ENCODE measurements at places on chromosomes 5 and 9. TPM values are rescaled to one million over a fixed set of nuclear protein-coding genes. Genes with fewer than 3 reads are reported as not detected.

Gene OBP2B
- total RNA-seq = not detected

Gene COL15A1
- 0.08 TPM for total RNA-seq

Gene UBTD2
- total RNA-seq = 18.7 TPM

Gene FAM219A
- total RNA-seq = 21.3 TPM

Gene NME5
- total RNA-seq = 0.24 TPM

Gene PCDHB16
- 3.9 TPM for total RNA-seq

Gene OTP
- not detected for total RNA-seq

Gene BARHL1
- total RNA-seq = not detected

Gene NOXA1
- 0.21 TPM for total RNA-seq

Gene MCC
- total RNA-seq = 2.8 TPM

Gene DND1
- 0.26 TPM for total RNA-seq

Gene PDE6A
- total RNA-seq = not detected

Gene PCA3
- not detected for total RNA-seq

Gene OGN
- total RNA-seq = not detected

Gene SPRY4
- 24.8 TPM for total RNA-seq

Gene CCT5
- total RNA-seq = 350 TPM

Gene AJM1
- 4.5 TPM for total RNA-seq

Gene SCGB3A1
- total RNA-seq = not detected

DNA sequence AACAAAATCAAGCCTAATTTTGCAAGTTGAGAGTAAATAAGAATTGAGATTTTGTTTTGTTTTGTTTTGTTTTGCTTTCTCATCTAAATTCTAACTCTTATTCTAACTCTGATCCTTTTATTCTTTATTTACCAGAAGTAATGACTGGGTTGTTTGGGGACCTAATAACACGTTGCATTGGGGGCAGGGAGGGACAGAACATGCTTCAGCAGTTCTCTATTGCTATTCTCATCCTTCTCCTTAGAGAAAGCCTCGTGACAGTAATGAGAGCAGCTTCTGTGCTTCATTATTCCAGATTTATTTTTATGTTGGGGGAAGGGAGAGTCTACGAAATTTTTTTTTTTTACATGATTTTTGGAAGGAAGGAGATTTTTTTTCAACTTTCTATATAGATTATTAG is 21.1 kb downstream of the CPEB4 start:
- no peak for DNase-seq

DNA sequence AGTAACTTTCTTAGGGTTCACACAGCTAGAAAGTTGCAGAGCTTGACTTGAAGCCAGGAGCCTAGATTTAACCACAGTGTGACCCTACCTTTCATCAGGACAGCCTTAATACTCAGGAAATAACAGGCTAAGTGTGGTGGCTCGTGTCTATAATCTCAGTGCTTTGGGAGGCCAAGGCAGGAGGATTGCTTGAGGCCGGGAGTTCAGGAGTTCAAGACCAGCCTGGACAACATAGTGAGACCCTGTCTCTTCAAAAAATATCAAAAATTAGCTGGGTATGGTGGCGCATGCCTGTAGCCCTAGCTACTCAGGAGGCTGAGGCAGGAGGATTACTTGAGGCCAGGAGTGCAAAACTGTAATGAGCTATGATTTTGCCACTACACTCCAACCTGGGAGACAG is 681.1 kb downstream of the MAT2B start:
- DNase-seq = no peak

DNA sequence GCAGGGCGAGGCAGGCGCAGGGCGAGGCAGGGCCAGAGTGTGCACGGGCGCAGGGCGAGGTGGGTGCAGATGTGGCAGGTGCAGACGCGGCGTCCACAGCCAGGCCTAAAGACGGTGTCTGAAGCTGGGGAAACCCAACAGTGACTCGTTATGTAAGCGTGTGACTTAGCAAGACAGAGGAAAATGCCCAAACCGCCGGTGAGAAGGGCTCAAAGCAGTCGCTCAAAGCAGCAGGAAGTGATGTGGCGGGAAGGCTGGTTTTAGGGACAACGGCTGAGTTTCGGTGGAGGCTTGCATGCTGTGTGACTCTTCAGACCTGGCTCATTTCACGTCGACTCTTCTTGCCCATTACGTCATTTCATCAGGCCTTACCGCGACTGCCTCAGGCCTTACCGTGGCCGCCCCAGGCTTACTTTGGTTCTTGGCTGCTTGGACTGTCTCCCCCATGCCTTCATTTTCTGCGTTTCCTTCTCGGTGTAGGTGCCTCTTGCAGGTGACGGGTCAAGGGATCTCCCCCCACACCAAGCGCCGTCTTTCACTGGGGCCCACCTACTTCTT is 50.5 kb upstream of the EXOC3 start:
- DNase-seq = no peak

DNA sequence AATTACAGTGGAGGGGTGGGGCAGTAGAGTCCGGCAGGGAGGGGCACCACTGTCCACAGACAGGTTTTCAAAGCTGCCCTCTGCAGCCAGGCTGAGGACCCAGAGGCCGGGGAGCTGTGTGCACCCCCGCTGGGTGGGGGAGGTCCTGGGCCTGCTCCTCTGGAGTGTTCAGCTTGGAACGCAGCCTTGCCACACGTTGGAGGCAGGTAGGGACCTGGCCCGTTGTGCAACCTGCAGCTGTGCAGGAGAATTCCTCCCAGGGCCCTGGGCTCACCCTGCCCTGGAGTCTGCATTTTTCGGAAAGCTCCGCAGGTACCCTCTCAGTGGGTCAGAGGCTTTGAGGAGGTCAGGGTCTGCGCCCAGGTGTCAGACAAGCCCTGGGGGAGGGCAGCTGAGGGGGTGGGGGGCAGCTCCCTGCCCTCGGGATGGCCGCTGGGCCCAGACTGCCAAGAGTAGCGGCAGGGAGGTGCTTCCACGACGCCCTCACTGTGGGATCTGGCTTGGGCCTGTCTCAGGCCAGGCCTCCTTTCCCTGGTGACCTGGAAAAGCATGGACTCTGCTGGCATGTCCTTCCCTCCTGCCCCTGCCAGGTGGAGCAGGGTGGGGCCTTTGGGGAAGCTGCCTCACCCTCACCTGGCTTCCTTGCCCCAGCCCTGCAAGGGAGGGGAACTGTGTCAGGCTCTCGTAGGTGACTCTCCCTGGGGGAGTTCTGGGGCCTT is 29.5 kb downstream of the RXRA start:
- DNase-seq = no peak

GRCh38 chr9:114681594-114682332 is at the start of gene TEX48:
TSS of gene TEX48 (minus strand) at chr9:114682192. CDS start at chr9:114671723, 10,469 bp downstream.
- peak; percentile 74 for DNase-seq

DNA sequence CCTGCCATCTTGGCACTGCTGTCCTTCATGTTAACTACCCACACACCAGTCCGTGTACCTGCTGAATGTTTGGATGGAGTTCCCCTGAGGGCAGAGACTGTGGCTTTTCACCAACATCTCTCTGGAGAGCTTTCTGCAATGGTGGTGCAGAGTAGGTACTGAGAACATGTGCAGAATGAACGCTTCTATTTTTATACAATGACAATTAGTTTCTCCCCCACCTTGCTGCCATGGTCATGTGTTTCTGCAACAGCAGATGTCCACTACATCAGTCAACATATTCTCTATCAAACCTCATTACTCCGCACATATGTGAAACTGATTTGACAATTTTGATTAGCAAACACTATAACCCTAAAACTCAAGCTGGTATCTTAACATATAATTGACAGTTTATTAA is 14.5 kb downstream of the PTCH1 start:
- no peak for DNase-seq

- DNase-seq = no peak
These were observed 263.5 kb upstream of the PTPRD start for GRCh38 chr9:10876333-10876732.

DNA sequence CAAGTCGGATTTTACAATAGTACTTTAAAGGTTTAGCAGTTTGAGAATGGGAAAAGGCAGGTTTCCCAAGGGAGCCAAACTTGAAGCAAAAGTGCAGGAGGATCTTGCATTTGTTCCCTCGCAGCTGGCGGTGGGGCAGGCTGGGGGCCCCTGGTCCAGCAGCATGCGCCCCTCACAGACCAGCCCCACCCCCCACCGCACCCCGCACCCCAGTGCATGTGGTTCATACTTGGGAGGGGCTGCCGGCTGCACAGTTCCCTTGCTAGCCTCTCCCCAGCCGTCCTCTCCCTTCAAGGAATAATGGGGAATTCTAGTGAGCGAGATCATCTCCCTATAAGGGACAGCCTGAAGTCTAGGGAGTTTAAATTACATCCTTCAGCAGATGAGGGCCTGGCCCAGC is 273.1 kb upstream of the IRX2 start:
- no peak for DNase-seq

DNA sequence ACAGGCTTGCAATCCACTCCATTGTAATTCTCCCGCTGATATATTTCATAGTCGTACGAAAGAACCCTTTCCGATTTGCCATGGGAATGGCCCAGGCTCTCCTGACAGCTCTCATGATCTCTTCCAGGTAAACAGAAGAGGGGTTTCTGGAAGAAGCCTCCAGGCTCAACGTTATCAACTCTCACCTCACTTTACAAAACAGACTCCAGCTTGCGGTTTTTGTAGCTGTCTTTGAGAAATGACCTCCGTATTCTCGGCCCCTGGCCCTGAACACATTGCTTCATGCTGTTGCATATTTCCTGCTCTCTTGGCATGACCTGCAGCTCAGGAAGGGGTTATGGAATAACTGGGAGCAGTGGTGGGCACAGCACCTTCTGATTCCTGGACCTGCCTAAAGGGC is 85.7 kb downstream of the SLC1A1 start:
- DNase-seq = no peak

- DNase-seq = peak; percentile 20
These were observed 23.9 kb upstream of the CTSL start for GRCh38 chr9:87701931-87702421.

DNA sequence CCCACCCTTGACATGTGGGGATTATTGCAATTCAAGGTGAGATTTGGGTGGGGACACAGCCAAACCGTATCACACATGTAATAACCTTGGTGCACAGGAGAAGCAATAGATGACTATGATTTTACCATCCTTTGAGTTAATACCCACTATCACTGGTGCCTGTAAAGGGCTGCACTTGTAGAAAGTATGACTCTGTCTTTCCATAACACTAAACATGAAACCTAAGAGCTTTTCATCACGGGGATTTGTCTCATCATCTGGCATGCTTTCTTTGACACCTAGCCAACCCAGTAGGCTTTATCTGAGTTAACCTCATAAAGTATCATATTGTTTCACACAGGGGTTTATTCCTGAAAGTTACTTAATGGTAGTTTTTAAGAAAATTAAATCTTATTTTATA is 188.9 kb upstream of the TNC start:
- no peak for DNase-seq

- peak; percentile 6 for DNase-seq
These were observed 585.7 kb downstream of the ACTL7B start for GRCh38 chr9:108270051-108270450.

- DNase-seq = no peak
These were observed 9.3 kb upstream of the NEUROG1 start for GRCh38 chr5:135545099-135545498.

DNA sequence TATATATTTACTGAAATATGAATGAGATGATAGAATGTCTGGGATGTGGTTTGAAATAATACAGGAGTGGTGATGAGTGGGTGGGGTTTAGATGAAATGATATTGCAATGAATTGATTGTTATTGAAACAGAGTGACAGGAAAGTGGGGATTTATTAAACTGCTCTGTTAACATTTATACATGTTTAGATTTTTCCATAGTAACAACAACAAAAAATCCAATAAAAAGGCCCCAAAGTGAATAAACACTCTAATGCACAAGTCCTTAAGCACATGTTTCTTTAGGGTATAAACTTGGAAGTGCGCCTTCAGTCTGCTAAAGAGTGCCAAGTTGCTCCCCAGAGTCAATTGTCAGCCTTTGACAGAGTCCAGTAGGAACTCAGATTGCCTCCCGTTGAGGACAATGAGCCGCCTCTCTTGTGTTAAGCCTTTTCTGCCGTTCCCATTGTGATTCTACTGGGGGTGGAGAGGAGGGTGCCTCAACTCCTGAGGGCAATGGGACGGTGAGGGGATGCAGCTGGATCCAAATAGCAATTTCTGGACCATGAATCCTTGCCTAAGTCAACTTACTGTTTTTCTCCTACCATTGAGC is 112.3 kb downstream of the SLC28A3 start:
- no peak for DNase-seq

DNA sequence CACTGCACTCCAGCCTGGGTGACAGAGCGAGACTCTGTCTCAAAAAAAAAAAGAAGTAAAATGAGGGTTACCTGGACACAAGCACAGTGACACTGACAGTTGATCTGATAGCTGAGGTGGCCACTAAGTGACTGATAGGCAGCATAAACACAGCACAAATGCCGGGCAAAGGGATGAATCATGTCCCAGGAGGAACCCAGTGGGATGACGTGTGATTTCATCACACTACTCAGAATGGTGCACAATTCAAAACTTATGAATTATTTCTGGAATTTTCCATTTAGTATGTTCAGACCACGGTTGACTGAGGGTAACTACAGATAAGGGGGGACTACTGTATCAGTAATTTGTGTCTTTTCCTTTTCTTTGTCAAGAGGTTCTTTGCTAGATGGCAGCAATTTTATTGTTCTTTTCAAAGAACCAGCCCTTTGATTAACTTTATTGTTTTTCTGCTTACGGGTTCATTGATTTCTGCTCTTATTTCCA is 34.3 kb upstream of the RNF130 start:
- no peak for DNase-seq

DNA sequence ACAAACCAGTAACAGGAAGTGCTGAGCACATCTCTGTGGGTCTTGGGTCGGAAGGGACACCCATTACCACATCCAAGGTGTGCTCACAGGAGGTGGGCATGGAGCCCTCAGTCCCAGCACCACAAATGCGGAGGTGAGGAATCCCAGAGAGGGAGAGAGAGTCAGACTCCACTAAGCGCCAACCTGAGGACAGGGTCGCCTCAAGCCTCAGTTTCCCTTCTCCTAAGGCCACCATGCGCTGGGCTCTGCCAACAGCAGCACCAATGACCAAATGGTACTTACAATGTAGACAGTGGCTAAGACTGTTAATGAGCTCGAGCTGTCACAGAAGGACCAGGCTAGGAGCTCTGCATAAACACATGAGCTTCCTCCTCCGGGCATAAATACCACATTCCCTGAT is 43.1 kb downstream of the BICD2 start:
- no peak for DNase-seq

DNA sequence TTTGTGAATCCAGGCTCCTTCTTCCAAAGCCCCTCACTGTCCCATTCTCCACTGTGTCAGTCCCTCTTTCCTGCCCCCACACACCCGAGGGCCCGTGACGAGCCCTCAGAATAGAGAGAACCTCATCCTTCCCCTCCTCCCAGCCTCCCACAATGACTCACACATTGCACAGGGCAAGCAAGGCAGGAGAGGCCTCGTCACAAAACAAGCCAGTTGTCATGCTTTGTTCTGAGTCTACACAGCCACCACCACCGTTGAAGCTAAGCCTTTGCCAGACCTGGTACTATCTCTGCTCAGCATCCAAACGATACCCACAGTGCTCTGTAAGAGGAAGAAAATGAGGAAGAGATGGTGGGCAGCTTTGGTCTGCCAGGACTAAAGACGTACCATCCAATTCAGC is 142.2 kb upstream of the ZNF366 start:
- no peak for DNase-seq

GRCh38 chr5:55063899-55064298 is 38.5 kb upstream of the GZMA start:
- peak; percentile 56 for DNase-seq
